Aorta (tissue), 5 donors: ENCODE measurements at places on chromosomes 16 and 17. TPM values are rescaled to one million over a fixed set of nuclear protein-coding genes. Genes with fewer than 3 reads are reported as not detected.

DPH1 gene
- 38.8 TPM for total RNA-seq

MFAP4 gene
- 564 TPM for total RNA-seq

- no peak for DNase-seq
These were observed 33.6 kb downstream of the TEKT5 start for GRCh38 chr16:10660950-10661635.

GRCh38 chr17:15511142-15511541 is 43.7 kb upstream of the CDRT4 start:
- DNase-seq = no peak

- no peak for DNase-seq
These were observed 60.6 kb upstream of the DNAH17 start for GRCh38 chr17:78637643-78638420.
